Stimulated activated CD8-positive, alpha-beta memory T cell treated with anti-CD3 and anti-CD28 coated beads, Interleukin-7, amount 100 ng/mL, for 48 hours (primary cell): ENCODE measurements at places on chromosomes 2 and 18.

GRCh38 chr2:180258041-180258537, 251.0 kb upstream of the CWC22 start:
- no peak for DNase-seq

GRCh38 chr2:121596221-121597080, 52.8 kb downstream of the CLASP1 start:
- no peak for DNase-seq

- DNase-seq: no peak
Observed at GRCh38 chr2:144443837-144444817, 75.8 kb downstream of the ZEB2 start.

- no peak for DNase-seq
Observed at GRCh38 chr18:1513519-1513918, 608.8 kb downstream of the ADCYAP1 start.

GRCh38 chr18:78586586-78586985, 393.0 kb upstream of the SALL3 start:
- no peak for DNase-seq

- DNase-seq: no peak
Observed at GRCh38 chr2:43762286-43762685, 11.6 kb upstream of the DYNC2LI1 start.

GRCh38 chr2:694906-695510, 17.8 kb upstream of the TMEM18 start:
- no peak for DNase-seq

DNA sequence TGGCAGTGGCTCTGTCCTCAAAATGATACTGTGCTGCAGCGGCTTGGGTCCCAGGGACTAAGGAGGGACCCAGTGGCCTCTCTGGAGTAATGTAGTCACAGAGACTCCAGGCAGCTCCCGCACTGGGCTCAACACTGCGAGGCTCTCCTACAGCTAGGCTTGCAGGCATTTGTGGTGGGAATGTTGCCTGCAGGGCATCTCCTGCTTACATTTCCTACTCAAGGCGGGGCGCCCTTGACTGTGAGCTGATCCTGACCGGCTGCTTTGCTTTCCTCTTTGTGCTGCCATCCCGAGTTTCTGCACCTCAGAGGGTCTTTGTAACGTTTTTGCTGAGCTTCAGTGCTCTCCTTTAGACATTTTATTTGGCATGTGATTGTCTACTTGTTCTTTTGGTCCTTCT, 177.4 kb upstream of the FN1 start:
- DNase-seq: no peak

GRCh38 chr18:79631761-79632446, 47.7 kb upstream of the CTDP1 start:
- no peak for DNase-seq

DNA sequence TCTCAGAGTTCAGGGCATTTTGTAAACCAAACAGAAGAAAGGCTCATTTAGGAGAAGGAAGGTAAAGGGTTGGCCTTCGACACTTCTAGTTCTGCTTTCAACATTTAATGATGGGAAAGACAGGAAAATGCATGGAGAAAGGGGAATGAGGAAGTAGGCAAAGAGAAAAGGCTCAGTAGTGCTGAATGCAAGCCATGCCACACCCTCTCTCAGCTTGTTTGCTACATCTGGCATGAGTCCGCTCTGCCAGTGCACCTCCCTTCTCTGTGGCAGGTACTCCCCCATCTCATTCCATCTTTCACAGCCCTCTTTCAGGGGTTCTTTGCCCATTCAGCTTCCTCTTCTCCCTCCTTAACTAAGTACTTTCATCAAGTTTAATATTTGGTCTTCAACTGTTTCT, 120.9 kb upstream of the ITGB6 start:
- no peak for DNase-seq

DNA sequence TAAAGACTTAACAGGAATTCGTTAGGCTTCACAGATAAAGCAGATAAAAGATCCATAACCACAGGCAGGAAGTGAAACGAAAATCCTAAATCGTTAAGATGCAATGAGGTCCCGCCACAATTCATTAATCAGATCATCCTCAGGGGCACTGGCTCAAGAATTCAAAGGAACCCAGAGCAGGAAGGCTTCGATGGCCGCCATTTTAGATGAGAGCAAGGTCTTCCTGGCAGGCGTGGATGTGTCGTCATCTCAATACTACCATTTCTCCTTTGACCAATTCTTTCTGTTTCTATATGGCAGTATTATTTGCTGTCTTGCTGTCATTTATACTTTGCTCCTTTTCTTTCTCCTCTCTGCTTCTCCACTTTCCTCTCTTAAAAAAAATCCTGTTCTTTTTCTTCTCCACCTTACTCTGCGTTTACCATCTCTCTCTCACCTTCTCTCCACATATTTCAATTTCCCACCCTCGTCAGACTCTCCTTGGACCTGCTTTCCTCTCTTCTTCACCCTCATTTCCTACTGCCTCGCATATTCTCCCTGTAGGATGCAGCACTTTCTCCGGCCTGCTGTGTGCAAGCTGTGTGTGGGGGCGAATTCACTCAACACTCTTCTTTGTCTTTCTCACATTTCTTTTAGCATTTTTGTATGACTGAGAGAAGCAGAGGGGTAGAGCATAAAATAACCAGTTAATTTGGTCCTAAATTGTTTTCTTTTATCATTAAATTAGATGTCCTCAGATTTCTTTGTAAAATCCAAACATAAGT, 35.1 kb upstream of the LHCGR start:
- DNase-seq: no peak

DNA sequence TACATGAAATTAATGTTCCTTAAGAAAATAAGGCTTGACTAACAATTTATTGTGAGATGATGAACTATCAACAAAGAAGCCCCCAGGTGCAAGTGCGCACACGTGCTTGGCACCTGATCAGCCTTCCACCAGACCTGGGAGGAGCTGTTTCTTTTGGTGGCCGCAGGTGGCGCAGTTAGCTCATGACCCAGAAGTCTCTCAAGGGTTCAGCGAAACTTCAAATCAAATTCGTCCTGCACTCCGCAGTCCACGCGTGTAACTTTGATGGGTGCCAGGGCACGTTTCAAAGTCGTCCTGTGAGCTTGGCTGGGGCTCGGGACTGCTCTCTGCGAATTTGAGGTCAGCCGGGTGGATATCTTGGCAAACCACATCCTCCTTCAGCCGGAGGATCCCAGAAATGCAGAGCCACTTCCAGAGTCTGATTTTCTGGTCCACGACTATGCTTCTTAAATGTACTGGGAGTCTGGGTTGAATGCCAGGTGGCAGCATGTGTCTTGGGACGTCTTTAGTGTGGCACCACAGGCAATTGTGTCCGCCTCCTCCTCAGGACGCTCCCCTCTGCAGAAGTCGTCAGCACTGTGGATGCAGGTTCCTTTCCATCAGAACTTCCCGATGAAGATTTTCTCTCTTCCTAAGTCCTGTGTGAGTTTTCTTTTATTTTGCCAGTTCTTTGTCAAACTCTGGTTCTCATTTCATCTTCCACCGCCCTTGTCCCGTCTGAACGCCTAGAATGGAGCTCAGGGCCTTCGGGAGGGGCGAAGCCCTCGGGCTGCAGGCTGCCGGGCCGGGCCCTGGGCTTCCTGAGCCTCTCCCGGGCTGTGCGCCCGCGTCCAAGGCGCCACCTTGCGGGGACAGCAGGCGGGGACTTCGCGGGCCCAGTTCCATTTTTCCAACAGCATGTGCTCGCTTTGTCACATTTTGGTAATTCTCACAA, 61.3 kb upstream of the RAPGEF4 start:
- DNase-seq: no peak

DNA sequence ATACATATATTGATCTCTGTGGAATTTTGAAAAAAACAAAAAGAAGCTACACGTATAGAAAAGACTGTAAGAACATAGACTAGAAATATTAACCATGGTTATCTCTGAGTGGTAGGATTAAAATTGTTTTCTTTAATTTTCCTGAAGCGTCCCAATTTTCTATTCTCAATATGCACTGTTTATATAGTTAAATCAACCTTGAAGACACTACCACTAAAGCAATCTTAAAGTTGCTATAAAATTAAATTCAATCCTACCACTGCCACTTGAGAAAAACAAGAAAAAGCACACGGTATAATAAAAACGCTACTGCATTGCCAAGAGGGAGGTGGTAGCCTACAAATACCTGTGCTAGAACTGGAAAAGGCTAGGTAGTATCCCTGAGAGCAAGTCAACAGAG, 47.2 kb downstream of the TRIP12 start:
- DNase-seq: no peak

DNA sequence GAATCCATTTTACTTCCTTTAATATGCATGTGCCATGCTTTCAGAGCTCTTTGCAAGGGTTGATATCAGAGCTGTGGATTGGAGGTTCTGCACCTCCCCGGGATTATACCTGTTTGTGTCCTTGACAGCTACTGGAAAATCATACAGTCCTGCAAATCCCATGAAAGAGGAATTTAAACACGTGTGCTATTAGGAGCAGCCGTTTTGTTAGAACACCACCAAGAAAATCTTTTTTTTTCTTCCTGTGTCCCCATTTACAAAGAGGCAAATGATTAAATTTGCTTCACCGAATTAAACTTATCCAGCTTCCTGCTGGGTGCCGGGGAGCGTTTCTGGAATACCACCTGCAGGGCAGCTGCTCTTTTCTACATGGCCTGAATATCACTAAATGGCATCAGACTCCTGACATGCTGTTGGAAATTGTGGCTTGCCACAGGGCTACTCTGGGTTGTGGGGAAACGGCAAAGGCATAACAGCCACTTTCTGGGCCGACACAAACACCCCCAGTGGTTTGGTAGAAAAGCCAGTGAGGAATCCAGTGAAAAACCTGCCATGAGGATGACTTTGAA, 23.4 kb upstream of the SOX11 start:
- DNase-seq: no peak

GRCh38 chr18:54323561-54323960, 34.1 kb downstream of the STARD6 start:
- no peak for DNase-seq

- peak; percentile 84 for DNase-seq
Observed at GRCh38 chr2:96305091-96305978, at the start of gene SNRNP200. Gene SNRNP200, minus strand, starts transcription at chr2:96305546. Its CDS starts 109 bp downstream, at chr2:96305437.

DNA sequence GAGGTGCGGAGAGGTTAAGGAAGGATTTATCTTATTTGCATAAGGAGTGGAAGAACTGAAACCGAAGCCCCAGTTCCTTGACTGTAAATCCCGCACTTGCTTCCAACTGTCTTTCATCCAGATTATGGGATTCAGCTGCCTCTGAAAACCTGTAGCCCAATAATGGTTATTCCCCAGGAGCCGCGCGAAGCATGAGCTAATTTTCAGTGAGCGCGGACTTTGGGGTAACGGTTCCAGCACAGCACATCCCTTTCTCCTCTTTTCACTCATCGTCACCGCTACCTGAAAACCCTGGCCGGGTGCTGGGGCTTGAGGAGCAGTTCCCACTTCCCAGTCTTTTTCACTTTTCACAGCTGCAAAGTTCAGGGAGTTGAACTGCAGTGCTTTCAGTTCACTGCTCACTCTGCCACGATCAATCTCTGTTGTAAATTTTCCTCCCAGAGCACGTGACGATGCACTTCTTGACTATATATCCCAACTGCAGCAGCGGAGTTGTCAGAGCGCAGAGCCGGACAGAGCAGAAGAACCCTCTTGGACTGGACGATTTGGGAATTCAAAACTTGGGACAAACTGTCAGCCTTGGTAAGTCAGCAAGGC, at the start of gene KCNE4:
Gene KCNE4, plus strand, starts transcription at position 498 of the 597 bp plus-strand sequence. CDS start 641 bp downstream, outside the sequence.
- no peak for DNase-seq

- no peak for DNase-seq
Observed at GRCh38 chr2:204268458-204268857, 276.8 kb upstream of the PARD3B start.

- DNase-seq: no peak
Observed at GRCh38 chr2:7950035-7950612, 731.7 kb upstream of the ID2 start.

DNA sequence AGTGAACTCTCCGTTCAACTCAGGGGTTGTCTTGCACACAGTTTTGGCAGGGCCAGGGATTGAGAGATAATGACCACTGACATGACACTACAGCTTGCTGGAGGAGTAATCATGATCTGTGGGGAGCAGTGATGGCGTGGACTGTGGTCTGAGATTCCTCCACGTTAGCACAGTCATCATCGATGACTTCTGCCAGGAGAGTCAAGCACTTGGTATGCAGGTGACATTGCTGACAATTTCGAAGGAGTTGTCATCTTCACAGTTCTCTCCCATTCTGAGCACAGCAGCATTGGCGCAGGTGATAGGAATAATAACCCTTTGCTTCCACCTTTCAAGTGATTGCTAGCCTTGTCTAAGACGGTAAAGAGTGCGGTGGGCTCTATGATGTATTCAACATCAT, 79.8 kb downstream of the SGPP2 start:
- no peak for DNase-seq

DNA sequence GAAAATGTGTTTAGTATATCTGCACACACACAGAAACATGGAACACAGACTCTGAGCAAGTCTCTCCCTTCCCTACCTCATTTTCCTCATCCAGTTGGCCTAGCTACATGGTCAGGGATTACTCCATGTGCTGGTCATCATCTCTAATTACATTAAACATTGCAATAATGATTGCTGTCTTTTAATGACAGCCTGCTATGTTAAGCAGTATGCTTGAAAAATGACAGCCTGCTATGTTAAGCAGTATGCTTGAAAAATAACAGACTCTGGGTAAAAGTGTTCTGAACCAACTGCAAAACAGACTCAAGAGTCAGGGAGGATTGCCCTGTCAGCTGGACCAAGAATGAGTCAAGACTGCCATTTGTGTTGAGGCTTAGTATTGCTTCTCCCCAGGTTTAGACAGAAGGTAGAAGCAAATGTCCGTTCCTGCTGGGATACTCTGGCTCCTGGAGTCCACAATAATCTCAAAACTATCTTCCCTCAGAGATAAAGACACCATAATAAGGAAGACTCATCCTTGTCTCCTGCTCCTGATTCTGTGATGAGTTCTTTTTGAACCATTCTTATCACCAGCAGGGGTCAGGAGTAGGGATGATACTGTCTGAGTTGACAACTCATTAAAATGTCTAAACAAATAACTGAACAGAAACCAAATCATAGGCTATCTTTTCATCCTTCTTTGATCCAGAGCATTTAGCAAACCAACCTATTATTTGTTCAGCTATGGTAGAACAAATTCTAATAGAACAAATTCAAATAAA, 57.7 kb downstream of the CCDC93 start:
- no peak for DNase-seq

DNA sequence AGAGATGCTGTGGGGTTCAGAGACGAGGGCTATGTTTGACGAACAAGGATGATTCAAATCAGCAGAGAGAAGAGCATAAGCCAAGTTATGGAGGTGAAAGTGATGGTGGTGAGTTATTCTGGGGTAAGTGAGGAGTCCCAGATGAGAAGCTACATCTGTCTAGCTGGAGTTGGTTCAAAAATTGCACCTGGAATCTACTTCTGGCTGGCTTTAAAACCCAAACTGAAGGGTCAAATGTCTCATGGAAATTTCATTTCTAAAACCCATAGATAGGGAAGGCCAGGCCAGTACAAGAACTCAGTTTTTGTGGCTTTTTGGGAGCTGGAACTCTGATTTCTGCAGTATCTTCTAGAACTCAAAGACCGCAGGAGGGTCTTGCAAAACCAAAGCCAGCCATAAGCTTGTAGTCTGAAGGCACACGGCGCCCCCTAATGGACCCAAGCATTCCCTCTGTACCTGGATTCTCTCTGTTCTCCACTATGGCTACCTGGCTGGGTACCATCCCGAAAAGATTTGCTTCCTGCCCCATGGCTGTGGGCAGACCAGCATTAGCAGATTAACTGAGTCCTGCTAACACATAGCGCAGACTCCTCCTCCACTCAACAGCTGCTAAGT, 229.1 kb upstream of the SLC14A2 start:
- no peak for DNase-seq

GRCh38 chr2:34545486-34546136, 946.5 kb upstream of the FAM98A start:
- DNase-seq: no peak
